ENCODE measurements at places on chromosomes 5 and 9. TPM values are rescaled to one million over a fixed set of nuclear protein-coding genes. Genes with fewer than 3 reads are reported as not detected.

NMUR2 gene
- not detected for total RNA-seq

RANBP3L gene
- total RNA-seq = 0.60 TPM

CD74 gene
- total RNA-seq = 54.3 TPM

F12 gene
- 20.1 TPM for total RNA-seq

NDST1 gene
- total RNA-seq = 98.4 TPM

CFAP90 gene
- total RNA-seq = not detected

CAVIN4 gene
- 0.14 TPM for total RNA-seq

C5orf46 gene
- total RNA-seq = not detected

DMRT3 gene
- not detected for total RNA-seq

NRARP gene
- total RNA-seq = 107 TPM

FAM153A gene
- not detected for total RNA-seq

EGFLAM gene
- not detected for total RNA-seq

LCN15 gene
- total RNA-seq = not detected

ACOT12 gene
- not detected for total RNA-seq

CTXN3 gene
- total RNA-seq = not detected

BAAT gene
- total RNA-seq = not detected

NEURL1B gene
- total RNA-seq = 105 TPM

ZBTB26 gene
- 6.7 TPM for total RNA-seq

PKD2L2 gene
- total RNA-seq = not detected

PCDHGA3 gene
- total RNA-seq = 1.2 TPM

PITX1 gene
- total RNA-seq = 7.5 TPM

GMCL2 gene
- total RNA-seq = not detected

MEIKIN gene
- total RNA-seq = not detected

HMCN2 gene
- 7.8 TPM for total RNA-seq

SUSD3 gene
- total RNA-seq = 1.9 TPM

MPDZ gene
- 9.7 TPM for total RNA-seq

SLC4A9 gene
- total RNA-seq = 0.48 TPM

MLANA gene
- total RNA-seq = not detected

FBP2 gene
- not detected for total RNA-seq

NTRK2 gene
- 6.4 TPM for total RNA-seq

RASGRF2 gene
- 3.0 TPM for total RNA-seq

SLC36A3 gene
- not detected for total RNA-seq

NPM1 gene
- 279 TPM for total RNA-seq

DENND4C gene
- 143 TPM for total RNA-seq

TUSC1 gene
- 17.9 TPM for total RNA-seq

All from transverse colon (tissue), 4 donors.